ENCODE measurements at places on chromosomes 7 and 10. TPM values are rescaled to one million over a fixed set of nuclear protein-coding genes. Genes with fewer than 3 reads are reported as not detected.

The HOXA4 gene
- total RNA-seq, result 0.97 TPM

The ELFN1 gene
- 1.6 TPM for total RNA-seq

The C10orf53 gene
- total RNA-seq, result not detected

DNA sequence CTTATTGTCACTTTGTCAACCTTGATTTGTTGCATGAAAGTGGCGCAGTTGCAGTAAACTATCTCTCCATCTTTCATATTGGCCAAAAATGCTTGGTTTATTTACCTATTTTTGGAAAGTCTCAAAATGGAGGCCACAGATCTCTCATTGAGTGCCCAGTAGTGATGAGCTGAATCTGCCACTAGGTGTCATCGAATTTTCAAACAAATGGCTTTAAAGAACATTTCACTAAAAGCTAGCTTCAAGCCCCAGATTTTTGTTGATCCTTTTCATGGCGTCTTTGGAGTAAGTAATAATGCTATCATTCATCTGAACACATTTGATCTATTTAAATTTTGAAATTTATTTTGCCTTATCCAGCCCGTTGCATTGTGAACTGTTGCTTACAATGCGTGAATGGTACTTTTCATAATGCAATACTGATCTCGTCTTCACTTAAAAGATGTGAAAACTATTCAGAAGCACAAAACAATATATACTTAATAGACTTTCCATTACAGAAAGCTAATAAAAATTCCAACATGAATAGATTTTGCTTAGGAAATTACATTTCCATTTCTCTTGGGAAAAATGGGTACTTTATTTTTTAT lies 236.2 kb downstream of the DNAJB9 start:
- DNase-seq, result peak; percentile 24

The C10orf105 gene
- total RNA-seq, result not detected

GRCh38 chr10:58266003-58266825 lies 1.5 kb downstream of the IPMK start:
- peak; percentile 77 for DNase-seq

GRCh38 chr7:54992871-54993475 lies 25.8 kb upstream of the EGFR start:
- peak; percentile 31 for DNase-seq
